Ascending aorta (tissue), 2 donors: ENCODE measurements at places on chromosomes 2 and 18.
A peak's percentile ranks its signal among the peaks of the same experiment; 100 is the strongest.

GRCh38 chr2:57906152-57906732 lies 140.4 kb upstream of the VRK2 start:
- DNase-seq = no peak
- no peaks in the 10 kb centered on the region for H3K27me3 ChIP-seq
- H3K36me3 ChIP-seq = no peaks in the 10 kb centered on the region
- no peak overlapping the region for H3K4me3 ChIP-seq

DNA sequence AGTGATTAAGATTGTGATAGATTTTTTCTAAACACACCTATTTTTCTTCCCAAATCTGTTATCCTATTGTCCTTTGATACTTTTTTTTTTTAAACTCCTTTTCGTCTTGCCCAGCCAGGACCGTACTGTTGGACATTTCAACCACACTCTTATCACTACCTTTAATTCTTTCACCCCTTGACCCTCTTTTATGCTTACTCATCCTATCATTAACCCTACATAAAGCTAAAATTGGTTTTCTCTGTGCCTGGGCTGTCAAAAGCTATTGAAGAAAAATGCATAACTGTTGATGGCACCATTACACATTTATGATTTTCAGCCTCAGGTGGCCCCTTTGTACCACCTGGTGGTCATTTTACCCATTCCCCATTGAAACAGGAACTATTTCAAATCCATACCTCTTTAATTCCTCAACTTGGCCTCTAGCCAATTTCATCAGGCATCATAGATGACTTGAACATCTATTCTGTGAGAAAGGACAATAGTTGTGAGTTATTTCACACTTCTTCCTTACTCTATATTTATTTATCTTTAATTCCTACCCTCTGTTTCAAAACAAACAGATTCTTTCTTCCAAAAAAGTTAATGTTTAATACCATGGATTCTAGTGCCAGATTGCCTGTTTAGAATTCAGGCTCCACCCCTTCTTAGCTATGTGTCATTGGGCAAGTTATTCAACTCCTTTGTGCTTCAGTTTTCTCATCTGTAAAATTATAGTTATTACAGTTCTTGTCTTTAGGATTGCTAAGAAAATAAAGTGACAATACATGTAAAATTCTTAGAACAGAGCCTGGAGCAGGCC lies 258.6 kb downstream of the CAMKMT start:
- no peaks in the 10 kb centered on the region for H3K4me1 ChIP-seq
- no peaks in the 10 kb centered on the region for H3K36me3 ChIP-seq
- no peak for DNase-seq
- no peak overlapping the region for H3K4me3 ChIP-seq

GRCh38 chr18:78739882-78740677 lies 239.5 kb upstream of the SALL3 start:
- H3K4me1 ChIP-seq = no peaks in the 10 kb centered on the region
- peak; percentile 22 for DNase-seq
- H3K4me3 ChIP-seq = no peak overlapping the region
- H3K36me3 ChIP-seq = no peaks in the 10 kb centered on the region
- no peaks in the 10 kb centered on the region for H3K27me3 ChIP-seq

- no peaks in the 10 kb centered on the region for H3K4me1 ChIP-seq
- no peak for DNase-seq
- no peaks in the 10 kb centered on the region for H3K36me3 ChIP-seq
Observed at GRCh38 chr18:35697869-35698268, 116.3 kb downstream of the GALNT1 start.

DNA sequence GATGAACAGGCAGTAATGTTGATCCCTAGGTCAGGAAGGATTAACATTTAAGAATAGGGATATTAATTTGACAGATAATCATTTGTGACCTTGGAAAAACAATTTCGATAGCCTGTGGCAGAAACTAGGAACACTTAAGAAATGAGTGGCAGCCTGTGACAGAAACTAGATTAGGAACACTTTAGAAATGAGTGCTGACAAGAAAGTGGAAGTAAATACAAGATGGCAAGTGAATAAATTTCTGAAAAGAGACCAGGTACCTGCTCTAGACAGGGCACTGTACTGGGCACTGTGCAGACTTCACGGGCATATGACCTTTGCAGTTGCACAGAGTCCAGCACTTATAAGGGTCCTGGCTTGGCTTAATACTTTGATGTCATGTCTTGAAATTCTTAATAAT lies 5.5 kb upstream of the HNRNPA3 start:
- H3K27me3 ChIP-seq = no peaks in the 10 kb centered on the region
- DNase-seq = no peak

- no peak for DNase-seq
- no peak overlapping the region for H3K4me3 ChIP-seq
- no peak overlapping the region for H3K27ac ChIP-seq
- H3K4me1 ChIP-seq = no peaks in the 10 kb centered on the region
- H3K36me3 ChIP-seq = no peaks in the 10 kb centered on the region
Observed at GRCh38 chr2:235399895-235400294, 93.9 kb upstream of the AGAP1 start.

- peaks cover 6% of the 10 kb centered on the region for H3K4me1 ChIP-seq
- no peaks in the 10 kb centered on the region for H3K36me3 ChIP-seq
- H3K27me3 ChIP-seq = no peaks in the 10 kb centered on the region
- no peak for DNase-seq
- H3K27ac ChIP-seq = no peak overlapping the region
Observed at GRCh38 chr2:222693837-222694236, 22.4 kb downstream of the MOGAT1 start.

DNA sequence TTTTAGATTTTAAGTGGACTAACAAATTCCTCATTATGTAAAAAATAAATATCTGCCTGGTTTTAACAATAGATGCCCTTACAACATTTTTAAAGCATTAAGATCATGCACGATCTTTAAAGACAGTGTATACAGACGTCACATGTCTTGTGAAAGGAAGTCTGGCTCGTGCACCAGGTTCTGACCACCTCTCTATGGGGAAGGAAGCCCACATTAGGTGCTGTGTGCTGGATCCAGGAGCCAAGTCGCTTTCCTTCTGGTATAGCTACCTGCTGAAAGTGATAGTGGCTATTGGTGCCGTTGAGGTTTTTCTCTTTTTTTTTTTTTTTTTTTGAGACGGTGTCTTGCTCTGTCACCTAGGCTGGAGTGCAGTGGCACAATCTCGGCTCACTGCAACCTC lies 116.5 kb downstream of the NCK2 start:
- no peaks in the 10 kb centered on the region for H3K27me3 ChIP-seq
- no peak overlapping the region for H3K27ac ChIP-seq
- no peaks in the 10 kb centered on the region for H3K4me1 ChIP-seq
- H3K4me3 ChIP-seq = no peak overlapping the region
- DNase-seq = no peak

- DNase-seq = no peak
- H3K27me3 ChIP-seq = no peaks in the 10 kb centered on the region
- peak overlapping the region; percentile 76 for H3K27ac ChIP-seq
- H3K4me3 ChIP-seq = peak overlapping the region; percentile 70
Observed at GRCh38 chr18:34492652-34493051, 217.4 kb upstream of the DTNA start.

DNA sequence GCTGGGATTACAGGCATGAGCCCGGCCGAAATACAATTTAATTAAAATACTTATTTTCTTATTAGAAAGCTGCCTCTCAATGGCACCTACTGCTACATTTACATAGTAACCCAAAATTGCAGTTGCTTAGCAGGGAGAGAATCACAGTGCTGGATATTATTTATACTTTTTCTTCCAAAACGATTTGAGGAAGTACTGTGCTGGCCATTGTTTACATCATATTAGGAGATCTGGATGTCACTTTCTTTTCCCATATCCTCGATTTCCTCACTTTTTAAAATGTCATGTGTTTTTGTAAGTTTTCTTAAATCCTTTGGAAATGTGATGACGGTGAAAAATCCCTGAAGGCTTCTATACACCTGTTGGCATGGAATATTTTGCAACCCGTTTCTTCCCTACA lies 3.4 kb upstream of the SP3 start:
- H3K27ac ChIP-seq = no peak overlapping the region
- H3K36me3 ChIP-seq = no peaks in the 10 kb centered on the region
- no peaks in the 10 kb centered on the region for H3K27me3 ChIP-seq
- H3K4me1 ChIP-seq = peaks cover 14% of the 10 kb centered on the region
- DNase-seq = no peak

DNA sequence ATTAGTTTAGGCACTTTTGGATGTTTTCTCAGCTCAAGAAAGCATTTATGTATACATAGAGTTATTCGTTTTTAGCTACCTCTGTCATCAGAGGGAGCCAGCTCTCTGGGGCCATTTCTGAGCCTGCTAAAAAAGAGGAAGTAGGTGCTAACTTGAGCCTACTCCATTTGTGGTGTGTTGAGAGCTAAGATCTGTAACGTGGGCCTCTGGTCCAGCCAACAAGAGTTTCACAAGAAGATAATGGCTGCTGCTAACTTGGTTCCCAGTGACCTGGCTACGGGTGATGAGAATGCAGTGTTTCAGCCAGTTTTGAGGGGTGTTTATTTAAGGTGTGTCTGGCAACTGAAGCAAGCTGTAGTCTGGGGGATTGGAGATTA lies 182.5 kb downstream of the PRKCE start:
- H3K27me3 ChIP-seq = no peaks in the 10 kb centered on the region
- no peak for DNase-seq
- no peaks in the 10 kb centered on the region for H3K36me3 ChIP-seq
- H3K27ac ChIP-seq = no peak overlapping the region
- no peak overlapping the region for H3K4me3 ChIP-seq

- H3K4me1 ChIP-seq = no peaks in the 10 kb centered on the region
- no peaks in the 10 kb centered on the region for H3K27me3 ChIP-seq
- H3K27ac ChIP-seq = no peak overlapping the region
- DNase-seq = no peak
- no peaks in the 10 kb centered on the region for H3K36me3 ChIP-seq
Observed at GRCh38 chr2:133791191-133791590, 222.9 kb upstream of the NCKAP5 start.

DNA sequence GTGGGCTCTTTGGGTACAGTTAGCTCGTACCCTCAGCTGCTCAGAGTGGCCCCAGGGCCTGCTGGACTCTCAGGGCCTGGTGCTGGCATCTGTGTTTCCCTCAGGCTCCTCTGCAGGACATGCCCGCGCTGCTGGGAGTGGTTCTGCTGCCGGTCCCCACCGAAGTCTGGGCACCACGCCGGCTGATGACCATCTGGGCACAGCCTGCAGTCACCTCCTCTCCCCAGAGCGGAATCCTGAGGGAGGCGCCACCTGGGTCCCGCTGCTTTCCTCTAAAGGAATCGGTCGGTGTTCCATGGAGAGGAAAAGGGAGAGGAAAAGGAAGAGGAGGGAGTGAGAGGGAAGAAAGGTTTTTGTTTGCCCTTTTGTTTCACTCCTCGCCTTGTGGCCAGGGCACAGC lies 43.6 kb downstream of the MC2R start:
- H3K36me3 ChIP-seq = no peaks in the 10 kb centered on the region
- H3K27me3 ChIP-seq = no peaks in the 10 kb centered on the region
- no peak overlapping the region for H3K4me3 ChIP-seq
- no peaks in the 10 kb centered on the region for H3K4me1 ChIP-seq
- no peak overlapping the region for H3K27ac ChIP-seq

DNA sequence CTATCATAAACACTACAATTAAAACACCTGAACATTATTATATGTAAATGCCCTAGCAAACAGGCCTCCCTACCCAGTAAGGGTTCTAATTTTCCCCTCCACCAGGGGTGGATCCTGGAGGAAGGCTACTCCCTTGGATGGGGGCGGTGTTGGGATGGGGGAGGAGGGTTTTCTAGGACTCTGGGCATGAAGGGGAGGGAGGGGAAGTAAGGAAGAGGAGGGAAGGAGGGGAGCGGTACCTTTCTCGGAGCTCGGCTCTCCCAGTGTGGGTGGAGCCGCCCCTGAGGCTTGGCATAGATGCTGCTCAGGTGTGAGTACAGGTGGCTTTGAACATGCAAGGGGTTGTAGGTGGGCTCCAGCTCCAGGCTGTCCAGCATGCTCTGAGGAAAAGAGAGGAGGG lies 5.4 kb downstream of the DOK1 start:
- H3K27me3 ChIP-seq = no peaks in the 10 kb centered on the region
- DNase-seq = no peak
- H3K36me3 ChIP-seq = no peaks in the 10 kb centered on the region
- H3K27ac ChIP-seq = no peak overlapping the region
- H3K4me3 ChIP-seq = no peak overlapping the region

DNA sequence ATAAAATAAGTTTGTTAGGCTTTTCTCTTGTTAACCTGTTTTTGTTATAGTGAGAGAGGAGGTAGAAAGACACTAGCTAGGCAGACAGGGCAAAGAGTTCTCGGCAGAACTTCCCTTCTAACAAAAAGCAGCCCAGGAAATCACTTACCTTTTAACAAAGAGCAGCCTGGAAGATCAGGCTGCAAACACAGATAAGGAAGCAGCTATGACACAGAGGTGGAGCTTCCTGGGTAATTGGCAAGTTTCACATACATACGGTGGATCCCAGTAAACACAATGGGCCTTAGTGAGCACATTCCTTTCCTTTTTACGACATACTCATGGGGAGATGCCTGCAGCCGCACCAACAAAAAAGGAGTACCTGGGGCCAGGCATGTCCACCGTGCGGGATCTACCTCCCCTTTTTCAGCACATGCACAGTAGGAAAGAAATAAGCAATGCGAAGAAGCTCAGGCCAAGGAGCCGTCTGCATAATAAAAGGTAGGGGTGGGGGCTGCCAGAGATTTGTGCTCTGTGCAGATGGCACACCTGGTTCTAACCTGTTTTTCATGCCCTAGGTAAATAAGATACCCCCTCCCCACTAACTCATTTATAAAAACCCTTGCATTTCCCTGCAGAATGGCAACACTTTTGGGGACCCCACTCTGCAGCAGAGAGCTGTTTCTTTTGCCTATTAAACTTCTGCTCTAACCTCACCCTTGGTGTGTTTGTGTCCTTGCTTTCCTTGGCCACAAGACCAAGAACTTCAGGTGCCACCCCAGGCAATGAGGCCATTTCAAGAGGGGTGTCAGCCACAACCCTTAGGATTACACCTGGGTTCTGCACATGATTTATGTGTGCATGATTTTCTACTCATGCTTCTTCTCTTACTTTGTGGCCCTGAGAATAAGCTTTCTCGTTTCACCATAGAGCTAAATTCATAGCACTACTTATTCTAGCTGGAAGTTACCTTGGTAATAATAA lies 26.5 kb downstream of the MDH1 start:
- no peaks in the 10 kb centered on the region for H3K36me3 ChIP-seq
- H3K27me3 ChIP-seq = no peaks in the 10 kb centered on the region
- no peaks in the 10 kb centered on the region for H3K4me1 ChIP-seq
- H3K4me3 ChIP-seq = no peak overlapping the region
- no peak for DNase-seq

DNA sequence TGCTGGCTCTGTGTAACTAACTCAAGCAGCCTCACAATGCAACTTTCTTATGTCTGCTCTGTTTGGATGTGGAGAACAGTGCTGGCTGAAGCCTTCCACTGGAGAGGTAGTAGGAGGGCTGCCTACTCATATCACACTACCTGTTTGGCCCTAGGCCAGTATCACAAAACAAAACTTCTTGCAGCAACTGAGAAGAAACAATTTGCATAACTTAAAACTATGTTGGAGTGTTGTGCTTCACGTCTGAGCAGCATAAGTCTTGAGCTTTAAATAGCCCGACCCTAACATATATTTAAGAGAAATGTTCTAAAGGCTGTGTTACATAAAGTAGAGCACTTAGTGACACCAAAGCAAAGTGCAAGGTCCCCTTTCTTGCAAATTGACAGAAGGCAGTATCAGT lies 204.9 kb upstream of the ACVR2A start:
- no peak overlapping the region for H3K27ac ChIP-seq
- H3K36me3 ChIP-seq = no peaks in the 10 kb centered on the region
- no peaks in the 10 kb centered on the region for H3K4me1 ChIP-seq
- H3K4me3 ChIP-seq = no peak overlapping the region
- H3K27me3 ChIP-seq = no peaks in the 10 kb centered on the region

- no peak overlapping the region for H3K27ac ChIP-seq
- H3K4me3 ChIP-seq = no peak overlapping the region
- H3K27me3 ChIP-seq = no peaks in the 10 kb centered on the region
- no peaks in the 10 kb centered on the region for H3K4me1 ChIP-seq
- H3K36me3 ChIP-seq = no peaks in the 10 kb centered on the region
Observed at GRCh38 chr2:104781151-104781550, 72.8 kb upstream of the POU3F3 start.
